Esophagus mucosa (tissue), 1 donor: ENCODE measurements at places on chromosomes 1 and 21. TPM values are rescaled to one million over a fixed set of nuclear protein-coding genes. Genes with fewer than 3 reads are reported as not detected.

The UBL4B gene
- total RNA-seq = not detected

- no peak for ATAC-seq
These were observed 149.9 kb downstream of the KIF26B start for GRCh38 chr1:245304698-245305097.

DNA sequence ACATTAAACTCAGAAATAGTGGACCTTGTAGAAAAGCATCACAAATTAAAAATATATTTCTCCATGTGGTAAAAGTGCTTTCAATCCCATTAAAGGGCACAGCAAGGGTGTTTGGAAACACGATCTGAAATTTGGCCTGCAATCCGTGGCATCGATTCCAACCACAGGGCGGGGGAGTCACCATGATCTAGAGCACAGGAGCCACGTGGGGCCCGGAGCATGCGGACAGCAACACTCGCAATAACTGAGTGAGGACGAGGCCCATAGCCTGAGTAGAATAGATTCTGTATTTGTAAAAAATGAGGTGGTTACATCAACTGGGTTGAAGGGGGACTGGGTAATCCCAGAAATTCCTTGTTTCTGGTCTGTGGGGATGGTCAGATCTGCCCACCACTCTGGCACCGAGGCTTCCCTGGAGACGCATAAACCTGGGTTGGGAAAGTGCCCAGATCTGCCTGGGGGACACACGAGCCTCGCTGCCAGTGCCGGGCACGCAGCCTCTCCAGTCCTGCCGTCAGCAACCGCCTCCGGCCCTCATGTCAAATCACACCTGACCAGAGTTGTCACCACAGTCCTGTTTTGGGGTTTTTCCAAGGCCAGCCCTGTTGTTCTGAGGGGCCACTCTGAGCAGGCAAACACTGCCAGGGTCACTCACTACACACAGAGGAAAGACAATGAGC is 104.3 kb downstream of the PGBD5 start:
- no peak for ATAC-seq

The RIMKLA gene
- 0.08 TPM for total RNA-seq
